ENCODE measurements at places on chromosomes 2 and 18.

DNA sequence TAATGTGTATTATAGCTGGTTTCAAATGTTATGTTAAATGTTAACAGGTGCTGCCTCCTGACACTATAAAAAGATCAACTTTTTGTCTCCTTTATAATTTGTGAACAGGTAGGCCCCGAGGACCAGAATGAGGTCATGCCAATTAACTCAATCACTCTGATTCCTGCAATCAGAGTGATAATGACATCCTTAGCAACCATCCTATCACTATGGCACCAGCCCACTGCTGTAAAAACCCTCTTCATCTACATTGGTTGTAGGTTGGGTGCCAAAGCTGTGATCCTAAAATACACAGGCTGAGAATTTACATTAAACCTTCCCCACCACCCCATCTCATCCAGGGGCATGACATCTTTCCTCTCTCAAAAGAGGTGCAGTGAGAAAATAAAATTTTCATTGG, 103.5 kb downstream of the CPO start:
- no peak for DNase-seq

DNA sequence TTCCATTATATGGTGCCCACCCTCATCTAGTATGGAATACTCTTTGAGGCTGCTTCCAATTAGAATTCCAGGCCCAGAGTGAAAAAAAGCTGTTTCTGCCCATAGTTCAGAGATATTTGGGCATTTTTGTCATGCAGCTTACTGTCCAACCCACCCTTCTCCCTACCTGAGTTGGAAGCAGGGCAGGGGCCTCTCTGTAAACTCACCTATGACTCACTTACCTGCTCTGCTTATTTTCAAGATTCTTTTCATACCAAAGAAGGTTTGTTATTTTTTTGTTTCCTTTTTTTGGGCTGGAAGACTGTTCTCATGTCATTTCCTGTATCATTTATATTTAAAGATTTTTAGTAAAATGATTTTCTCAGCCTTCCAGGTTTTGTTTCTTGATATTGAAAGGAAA, 38.4 kb upstream of the PPP1R1C start:
- no peak for DNase-seq

- no peak for DNase-seq
Measured at GRCh38 chr18:44411976-44412375, 268.7 kb upstream of the SETBP1 start.

- no peak for DNase-seq
Measured at GRCh38 chr2:169683425-169684134, 10.6 kb downstream of the CFAP210 start.

DNA sequence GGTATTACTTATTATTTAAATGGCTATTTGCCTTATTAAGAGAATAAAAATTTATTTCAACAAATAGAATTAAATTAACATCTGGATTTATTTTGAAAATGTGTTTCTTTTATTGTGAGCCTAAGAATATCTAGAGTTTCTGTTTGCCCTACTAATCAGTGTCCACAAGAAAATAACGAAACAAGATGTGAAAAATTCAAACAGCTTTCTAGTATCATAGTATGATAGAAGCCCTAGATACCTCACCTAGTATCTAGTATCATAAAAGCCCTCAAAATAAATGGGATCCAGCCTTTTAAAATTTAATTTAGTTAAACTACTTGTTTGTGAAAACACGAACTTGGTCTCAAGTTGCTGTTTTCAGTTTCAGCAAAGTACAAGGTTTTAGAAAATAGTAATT, 13.7 kb upstream of the SLC40A1 start:
- no peak for DNase-seq

- DNase-seq: peak; percentile 21
Measured at GRCh38 chr2:101150306-101151145, 656 bp downstream of the TBC1D8 start.

DNA sequence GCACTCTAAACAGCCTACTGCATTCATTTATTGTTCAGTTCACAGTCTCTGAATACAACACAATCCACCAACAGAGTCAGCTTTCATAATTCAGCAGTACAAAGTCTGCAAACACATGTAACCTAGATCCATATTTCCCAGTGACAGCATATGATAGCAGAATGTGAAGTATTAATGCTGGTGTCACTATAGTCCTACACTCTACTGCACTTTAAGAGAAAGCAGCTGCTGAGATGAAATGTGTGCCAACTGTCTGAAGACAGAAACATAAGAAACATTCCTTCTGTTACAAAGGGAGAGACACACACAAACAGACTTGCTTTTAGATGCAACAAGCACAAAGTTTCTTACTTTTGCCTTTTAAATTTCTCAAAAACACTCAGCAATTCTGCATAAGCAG, 441.8 kb downstream of the ZEB2 start:
- no peak for DNase-seq

GRCh38 chr18:13309031-13309747, 90.6 kb downstream of the LDLRAD4 start:
- no peak for DNase-seq

DNA sequence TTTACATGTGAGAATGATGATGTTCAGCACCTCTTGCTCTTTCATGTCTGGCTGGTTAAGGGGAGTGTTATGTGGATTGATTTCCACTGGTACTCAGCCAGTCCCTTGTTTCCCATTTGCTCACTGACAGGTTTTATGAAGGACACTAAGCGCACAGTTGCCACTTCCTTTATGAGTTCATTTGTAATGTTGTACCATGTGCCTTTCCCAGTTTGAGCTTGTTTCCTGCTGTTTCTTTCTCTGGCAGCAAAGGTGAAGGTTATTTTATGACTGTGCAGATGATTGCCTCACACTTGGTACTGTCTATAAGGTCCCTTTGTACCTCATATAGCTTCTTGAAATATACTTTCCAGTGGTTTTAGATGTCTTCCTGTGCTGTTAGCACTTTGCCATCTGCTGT, 1700.5 kb upstream of the TMEFF2 start:
- DNase-seq: no peak

DNA sequence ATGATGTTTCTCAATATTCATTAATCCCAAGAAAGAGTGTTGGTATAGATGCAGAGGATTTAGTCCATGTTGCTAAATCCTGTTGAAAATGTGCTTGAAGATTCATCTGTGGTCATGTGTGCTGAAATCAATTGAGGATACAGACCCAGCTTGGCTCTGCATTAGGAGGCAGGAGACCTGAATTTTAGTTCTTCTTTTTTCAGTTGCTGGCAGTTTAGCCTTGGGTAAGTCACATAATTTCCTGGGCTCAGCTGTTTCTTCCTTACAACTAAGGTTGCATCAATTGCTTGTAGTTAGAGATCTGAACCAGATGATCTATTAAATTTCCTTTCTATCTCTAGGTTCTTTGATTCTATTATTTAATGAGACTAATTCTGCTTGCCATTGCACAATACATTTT, 54.4 kb downstream of the SETBP1 start:
- no peak for DNase-seq

GRCh38 chr2:196404276-196404675, 232.9 kb upstream of the STK17B start:
- DNase-seq: no peak

DNA sequence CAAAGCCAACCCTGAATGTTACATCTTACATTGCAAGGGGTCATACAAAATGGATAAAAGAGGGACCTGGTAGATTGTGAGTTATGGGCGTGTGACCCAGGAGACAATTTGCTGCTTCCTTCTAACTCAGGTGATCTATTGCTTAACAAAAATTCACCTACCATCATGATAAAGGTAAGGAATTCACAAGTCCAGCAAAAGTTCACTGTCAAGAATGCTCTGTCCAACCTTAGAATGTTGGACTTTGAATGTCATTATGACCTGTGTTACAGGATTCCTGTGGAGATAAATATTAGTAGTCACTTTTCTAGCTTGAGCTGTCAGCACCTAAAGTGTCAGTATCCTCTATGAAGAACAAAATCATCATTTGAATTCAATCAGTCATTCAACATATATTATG, 7.9 kb upstream of the KLF7 start:
- no peak for DNase-seq

DNA sequence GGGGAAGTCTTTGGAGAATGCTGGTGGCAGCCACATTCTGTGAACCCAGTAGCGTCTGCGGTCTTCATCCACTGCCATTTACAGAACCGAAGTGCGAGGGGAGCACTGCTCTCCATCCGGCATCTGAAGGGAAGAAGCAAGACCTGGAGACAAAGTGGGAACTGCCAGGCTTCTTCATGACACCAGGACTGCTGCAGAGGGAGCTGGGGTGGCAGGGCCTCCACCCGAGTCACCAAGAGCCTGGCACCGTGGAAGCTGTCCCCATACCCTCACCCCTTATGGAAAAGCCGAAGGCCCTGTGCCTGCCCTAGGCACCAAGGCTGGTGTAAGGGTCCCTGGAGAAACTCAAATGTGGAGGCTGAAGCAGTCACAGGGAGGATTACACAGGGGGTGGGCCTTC, 79.8 kb downstream of the CIB4 start:
- peak; percentile 7 for DNase-seq

GRCh38 chr18:13726972-13727331, 479 bp downstream of the RNMT start:
- DNase-seq: peak; percentile 26

DNA sequence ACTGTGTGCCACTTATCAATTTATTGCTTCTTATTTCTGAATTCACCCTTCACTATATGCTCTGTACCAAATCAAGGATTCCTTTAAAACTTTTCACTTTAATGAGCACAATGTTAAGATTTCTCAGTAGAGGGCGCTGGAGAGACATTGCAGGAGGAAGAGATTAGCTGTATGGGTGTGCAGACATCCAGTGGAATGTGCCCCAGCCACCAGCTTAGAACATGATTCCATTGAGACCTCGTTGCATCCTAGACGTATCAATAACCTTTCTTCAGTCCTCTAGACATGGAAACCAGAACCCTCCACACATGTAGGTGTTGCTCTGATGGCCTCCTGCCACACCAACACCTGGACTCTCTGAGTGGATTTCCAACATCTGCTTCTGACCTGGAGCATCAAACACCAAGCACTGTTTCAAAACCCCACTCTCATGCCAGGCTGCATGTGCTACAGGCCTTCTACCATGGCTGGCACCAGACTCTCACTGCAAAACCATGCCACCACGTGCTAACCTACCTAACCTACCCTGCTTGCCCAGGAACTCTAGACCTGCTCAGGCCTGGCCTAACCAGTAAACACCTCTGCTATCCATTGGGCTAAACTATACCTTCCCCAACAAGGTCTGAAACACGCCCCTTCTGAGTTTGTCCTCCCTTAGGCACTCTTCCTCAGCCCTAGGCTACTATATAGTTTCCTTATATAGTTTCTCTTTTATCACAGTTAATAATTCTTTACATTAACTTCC, 633.2 kb upstream of the PKDCC start:
- no peak for DNase-seq

GRCh38 chr2:3624059-3624794, 29.3 kb downstream of the COLEC11 start:
- DNase-seq: no peak

- DNase-seq: no peak
Measured at GRCh38 chr18:36592282-36592681, 236.5 kb downstream of the TPGS2 start.

GRCh38 chr2:214382229-214382628, 28.6 kb upstream of the VWC2L start:
- DNase-seq: no peak

DNA sequence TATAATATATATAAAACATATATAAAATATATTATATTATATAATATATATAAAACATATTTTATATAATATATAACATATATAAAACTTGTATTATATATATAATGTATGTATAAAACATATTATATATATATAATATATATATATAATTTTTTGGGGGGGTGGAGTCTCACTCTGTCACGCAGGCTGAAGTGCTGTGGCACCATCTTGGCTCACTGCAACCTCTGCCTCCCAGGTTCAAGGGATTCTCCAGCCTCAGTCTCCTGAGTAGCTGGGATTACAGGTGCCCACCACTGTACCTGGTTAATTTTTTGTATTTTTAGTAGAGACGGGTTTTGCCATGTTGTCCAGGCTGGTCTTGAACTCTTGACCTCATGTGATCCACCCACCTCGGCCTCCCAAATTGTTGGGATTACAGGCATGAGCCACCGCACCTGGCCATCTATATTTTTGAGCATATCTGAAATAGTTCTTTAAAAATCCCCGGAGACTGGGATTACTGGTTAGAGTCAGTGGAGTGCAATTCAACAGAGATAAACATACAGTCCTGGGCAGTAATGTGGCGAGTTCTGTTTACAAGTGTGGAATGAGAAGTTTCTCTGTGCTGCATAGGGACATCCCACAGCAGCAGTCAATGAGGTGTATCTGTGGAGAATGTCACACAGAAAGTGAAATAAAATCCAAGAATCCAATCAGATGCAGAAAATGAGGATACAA, 208.4 kb downstream of the MYCN start:
- DNase-seq: no peak

DNA sequence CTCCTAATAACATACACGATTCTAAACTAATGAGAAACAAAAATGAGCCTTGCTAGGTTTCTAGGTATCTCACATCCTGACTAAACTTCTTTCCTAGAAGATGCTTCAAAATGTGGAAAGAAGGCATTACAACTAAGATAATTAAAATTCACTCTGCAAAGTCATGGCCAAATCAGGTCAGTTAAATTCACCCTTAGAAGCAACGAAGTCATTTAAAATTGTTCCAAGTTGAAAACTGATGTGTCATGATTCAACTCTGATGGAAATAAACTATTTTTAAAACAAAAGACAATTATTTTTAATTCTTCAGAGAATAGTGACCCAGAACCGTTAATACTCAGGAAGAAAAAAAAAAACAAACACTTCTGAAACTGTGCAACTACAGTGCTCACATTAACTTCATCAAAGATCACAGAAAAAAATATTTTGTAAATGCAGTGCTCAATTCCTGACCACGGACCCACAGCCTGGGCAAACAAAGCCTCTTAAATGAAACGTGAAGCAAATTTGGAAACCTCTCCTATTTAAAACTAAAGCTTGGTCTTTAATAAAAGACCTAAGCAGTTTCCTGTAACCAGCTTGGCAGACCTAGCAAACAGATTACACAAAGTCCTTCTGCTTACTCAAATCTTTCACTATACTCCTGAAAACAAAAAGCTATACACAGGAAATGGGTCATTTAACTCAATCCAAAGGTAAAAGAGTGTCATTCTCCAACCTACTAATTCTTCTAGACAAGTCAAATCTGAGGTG, 39.0 kb downstream of the CHN1 start:
- DNase-seq: no peak

GRCh38 chr2:38353402-38353801, 23.7 kb downstream of the ATL2 start:
- no peak for DNase-seq

DNA sequence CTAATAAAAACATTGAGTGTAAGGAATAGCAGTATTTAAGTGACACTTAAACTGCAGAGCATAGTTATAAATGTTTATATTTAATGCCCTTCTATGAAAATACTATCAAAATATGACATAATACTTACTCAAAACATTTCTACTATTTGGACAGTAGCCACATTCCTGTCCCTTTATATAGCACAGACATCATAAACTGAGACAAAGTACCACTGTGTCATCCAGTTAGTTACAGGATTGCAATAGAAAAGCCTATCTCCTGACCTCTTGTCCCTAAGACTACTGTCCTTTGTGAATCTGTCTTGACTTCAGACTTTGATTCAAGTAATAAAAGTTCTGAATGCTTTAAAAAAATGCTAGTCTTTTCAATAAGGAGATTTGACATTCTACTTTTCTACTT, 1528.5 kb upstream of the NXPH2 start:
- DNase-seq: no peak

- DNase-seq: no peak
Measured at GRCh38 chr18:48330016-48330991, 78.9 kb downstream of the ZBTB7C start.
